Effector CD8-positive, alpha-beta T cell (primary cell): ENCODE measurements at places on chromosomes 11 and 22.

DNA sequence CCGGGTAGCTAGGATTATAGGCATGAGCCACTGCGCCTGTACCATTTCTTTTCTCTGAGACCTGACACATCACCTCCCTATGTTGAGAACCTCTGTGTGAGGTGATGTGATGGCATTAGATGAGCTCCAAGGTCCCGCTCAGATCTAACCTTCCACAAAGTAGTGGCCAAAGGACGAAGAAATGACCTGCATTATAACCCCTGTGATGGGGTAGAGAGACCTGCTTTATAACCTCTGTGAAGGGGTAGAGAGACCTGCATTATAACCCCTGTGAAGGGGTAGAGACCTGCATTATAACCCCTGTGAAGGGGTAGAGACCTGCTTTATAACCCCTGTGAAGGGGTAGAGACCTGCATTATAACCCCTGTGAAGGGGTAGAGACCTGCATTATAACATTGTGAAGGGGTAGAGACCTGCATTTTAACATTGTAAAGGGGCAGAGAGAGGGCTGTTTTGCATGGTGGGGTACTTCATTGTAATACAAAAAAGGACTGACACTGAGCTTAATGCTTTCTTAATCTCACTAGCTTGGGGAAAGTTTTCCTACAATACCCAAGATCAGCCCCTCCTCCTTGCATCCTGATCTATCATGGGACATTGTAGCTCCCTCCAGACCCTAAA is 8.5 kb downstream of the MIEF1 start:
- DNase-seq = no peak

- DNase-seq = no peak
Observed at GRCh38 chr22:32852395-32853251, 51.1 kb downstream of the TIMP3 start.

GRCh38 chr11:78525720-78526119 is 48.9 kb downstream of the NARS2 start:
- DNase-seq = no peak

GRCh38 chr22:25210793-25211192 is 8.6 kb upstream of the CRYBB2 start:
- DNase-seq = no peak

- DNase-seq = no peak
Observed at GRCh38 chr11:114015117-114015516, 40.2 kb downstream of the HTR3A start.
